GM13977 (cell line): ENCODE measurements at places on chromosomes 2 and 18.

DNA sequence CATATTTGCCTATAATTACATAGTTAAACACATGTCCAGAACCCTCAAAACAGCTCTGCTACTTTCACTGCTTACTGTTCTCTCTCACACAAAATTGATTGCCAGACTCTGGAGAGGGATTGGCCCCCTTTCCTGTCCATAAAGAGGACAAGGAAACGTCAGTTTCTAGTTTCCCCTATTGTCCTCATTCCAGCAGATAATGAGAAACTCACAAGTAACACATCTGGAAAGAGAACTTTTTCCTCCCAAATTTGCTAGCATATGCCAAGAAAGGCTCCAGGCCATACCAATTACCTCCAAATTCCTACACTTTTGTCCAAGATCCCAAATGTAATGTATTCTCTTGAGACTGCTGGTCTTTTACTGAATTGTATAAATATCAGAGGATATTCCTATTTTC, 200.5 kb downstream of the EXOC6B start:
- no peak for DNase-seq

DNA sequence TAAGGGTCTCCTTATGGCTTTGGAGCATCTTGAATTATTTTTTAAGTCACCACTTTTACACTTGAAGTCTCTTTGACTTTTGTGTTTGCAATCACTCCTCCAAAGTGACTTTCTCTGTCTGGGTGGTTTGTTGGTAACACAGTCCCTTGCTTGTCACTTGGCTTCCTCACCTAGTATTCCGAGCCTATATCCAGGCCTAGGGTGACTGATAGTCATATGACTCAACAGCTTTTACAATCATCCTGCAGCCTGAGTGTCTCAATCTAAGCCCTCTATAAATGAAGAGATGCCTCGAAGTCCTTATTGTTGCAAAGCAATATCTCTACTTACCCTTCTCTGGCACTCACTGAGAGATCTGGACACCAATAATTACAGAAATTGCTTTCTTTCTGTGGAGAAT, 53.9 kb upstream of the SETBP1 start:
- DNase-seq = no peak

GRCh38 chr18:3499501-3499900, 49.5 kb downstream of the TGIF1 start:
- DNase-seq = no peak

DNA sequence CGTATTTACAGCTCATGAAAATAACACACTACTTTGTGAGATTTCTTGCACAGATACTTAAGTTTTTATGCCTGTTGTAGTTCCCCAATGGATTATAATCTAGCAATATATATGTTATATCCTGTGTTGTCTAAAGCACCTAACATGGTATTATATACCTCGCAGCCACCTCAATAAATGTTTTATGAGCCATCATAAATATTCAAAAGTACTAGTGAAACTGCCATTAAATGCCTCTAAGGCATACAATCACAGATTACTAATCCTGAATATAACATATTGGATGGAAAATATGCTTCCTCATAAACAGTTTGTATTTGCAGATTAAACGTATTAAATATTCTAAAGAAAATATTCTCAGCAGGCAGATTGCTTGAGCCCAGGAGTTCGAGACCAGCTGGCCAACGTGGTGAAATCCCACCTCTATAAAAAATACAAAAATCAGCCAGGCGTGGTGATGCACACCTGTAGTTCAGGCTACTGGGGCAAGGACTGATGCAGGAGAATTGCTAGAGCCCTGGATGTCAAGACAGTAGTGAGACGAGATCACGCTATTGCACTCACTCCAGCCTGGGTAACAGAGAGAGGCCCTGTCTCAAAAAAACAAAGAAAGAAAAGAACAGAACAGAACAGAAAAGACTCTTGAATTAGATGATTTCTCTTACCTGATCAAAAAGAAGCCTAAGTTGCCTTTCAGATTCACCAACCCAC, 64.1 kb downstream of the ATAD2B start:
- no peak for DNase-seq

- no peak for DNase-seq
Observed at GRCh38 chr18:25282282-25282681, 69.7 kb downstream of the ZNF521 start.

- no peak for DNase-seq
Observed at GRCh38 chr2:57973621-57974186, 72.9 kb upstream of the VRK2 start.

GRCh38 chr2:136115183-136115761, 2.7 kb downstream of the CXCR4 start:
- no peak for DNase-seq

DNA sequence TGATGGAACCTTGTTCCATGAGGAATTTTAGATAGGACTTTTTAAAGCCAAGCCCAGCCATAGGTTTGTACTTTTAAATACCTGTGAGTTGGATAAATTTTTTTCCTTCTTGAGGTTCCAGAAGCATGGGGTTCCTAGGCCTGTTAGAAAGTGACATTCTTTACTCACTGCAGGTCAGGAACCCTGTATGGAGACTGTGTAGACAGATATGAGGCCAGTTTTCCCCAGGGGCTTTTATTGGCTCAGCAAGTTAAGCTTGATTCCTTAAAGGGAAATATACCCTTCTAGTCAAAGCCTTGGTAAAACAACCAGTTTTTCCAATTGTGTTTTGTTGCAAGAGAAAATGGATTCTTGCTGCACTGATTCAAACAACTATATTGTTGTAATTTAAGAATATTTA, 38.4 kb upstream of the GMCL1 start:
- DNase-seq = no peak

DNA sequence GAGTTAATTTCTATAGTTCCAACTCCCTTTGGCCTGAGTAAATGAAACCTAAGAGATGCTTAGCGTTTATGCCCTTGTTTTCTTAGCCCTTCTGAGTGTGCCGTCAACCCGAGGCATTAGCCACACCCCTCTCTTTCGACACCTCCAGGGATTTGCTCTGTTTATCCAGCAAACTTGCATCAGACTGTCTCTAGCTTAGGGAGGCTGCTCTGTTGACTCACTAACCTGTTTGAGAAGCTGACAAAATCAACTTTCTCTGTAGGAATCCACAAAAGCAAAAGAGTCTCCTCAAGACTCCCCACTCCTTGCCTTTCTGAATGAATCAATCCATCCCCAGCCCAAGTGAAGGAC, 317.6 kb downstream of the TNS1 start:
- no peak for DNase-seq

DNA sequence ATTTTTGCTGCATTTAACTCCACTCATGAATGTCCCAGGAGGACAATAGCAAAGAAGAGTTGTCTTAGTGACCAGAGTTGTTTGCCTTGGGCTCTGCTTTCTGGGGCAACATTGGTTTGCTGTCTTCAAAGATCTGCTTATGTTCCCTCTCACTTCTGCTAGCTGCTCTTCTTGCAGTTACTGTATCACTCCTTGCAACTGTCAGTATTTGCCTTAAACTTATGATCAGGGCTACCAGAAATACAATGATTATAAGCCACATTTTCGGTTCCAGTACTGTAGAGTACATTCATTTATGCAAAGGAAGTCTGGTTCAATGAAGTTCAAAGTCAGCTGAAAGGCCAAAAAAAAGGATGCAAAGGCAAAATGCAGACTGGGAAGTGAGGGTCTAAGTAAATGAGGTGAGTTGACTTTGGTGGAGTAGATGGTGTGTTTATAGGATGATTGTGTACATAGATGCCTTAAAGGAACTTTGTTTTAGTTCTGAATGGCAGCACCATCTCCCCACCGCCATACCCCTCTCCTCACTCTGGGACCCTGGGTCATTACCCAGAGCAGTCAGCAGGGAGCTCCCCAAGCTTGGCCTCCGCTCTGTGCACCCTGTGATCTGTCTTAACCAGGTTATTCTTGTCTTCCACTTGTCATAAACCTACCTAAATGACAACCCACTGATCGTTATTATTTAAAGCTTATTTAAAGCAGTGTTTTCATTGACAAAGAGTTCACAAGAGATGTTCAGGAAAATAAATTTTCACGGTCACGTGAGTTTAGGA, 236.0 kb downstream of the DOK6 start:
- DNase-seq = no peak

DNA sequence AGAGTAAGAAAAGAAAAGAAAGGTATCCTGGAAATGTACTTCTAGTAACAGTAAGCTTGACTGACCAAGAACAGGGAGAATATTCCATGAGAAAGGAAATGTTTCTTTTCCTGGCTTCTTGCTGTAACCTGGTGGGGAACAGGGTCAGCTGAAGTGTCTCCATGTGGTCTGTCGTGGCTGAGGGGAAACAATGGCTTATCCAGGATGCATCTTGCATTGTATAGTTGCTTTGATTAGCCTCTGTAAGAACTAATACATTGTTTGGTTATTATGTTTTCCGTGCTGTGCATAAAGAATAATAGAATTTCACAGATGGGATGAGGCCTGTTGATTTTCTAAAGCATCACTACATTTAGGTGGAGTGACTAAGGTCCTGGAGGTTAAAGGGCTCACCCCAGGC, 4.9 kb downstream of the CREG2 start:
- no peak for DNase-seq

DNA sequence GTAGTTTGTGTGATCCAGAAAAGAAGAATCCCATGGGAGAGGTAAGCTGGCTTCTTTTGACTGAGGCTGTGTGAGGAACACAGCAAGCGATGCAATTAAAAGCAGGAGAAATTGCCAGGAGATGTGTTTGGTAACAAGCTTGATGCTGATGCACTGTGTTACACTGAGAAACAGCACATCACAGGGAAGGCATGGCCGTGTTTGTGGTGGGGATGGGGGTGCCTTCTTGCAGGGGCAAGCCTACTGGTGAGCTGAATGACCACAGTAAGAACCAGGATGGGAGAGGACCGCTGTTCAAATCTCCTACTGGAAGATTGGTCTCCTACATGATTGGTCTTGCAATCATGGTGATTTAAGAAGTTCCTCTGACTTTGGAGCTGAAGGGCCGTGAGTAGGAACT, 477.7 kb upstream of the HS6ST1 start:
- DNase-seq = no peak

GRCh38 chr2:67103157-67103556, 294.0 kb upstream of the ETAA1 start:
- DNase-seq = no peak

DNA sequence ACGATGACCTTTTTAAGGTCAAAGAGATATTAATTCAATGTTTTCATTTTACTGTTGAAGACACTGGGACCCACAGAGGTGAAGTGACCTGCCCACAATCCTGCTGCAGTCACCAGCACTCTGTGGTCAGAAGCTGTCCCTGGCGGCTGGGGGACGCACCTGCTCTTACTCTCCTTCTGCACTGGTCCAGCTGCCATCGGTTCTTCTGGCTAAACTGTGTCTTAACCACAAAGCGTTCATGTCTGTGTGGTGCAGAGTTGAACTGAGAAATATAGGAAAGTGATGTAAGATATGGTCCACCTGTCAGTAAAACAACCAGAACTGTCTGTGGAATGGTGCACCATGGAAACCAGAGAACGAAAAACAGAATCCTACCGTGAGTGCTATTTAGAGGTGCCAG, 44.9 kb upstream of the SMIM21 start:
- DNase-seq = no peak
